ENCODE measurements at places on chromosomes 1 and 21.

DNA sequence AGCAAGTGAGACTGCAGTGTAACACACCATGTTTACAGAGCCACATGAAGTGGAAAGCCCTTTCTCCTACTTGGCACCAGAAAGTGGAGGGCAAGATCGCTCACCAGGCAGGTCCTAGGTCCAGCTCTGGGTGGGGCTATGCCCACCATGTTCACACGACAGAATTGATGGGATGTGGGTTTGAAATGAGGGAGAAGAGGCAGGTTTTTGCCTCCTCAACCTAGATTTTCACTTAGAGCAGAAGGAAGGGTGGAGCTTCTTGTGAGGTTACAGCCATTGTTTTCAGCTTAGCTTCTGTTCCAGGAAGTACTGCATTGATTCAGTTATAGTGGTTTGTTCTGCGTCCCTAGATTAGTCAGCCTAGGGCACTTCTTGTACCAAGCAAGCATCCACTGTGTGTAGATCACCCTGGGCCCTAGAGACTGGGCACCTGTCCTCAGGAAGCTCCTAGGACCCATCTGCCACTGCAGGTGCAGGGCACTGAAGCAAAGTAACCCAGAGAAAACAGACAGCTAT is 2.3 kb downstream of the CD53 start:
- DNase-seq: no peak

- no peak for DNase-seq
Observed at GRCh38 chr1:48701445-48701844, 75.2 kb downstream of the BEND5 start.

DNA sequence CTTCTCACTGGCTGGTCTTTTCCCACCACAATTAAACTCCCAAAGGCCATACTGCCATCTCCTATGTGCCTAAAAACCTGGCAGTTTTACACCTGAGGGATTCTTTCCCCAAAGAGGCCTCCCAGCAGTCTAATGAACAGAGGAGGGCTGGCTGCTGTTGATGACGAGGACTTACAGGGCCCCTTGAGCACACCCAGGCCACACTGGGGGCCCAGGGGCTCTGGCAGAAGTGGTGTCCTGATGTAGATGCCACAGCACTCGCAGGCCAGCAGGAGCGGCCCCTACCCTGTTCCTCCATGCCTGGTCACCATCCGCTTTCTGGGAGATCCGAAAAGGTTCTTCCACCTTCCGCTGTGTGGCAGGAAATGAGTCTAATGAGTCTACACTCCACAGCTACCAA is 24.2 kb downstream of the POFUT2 start:
- no peak for DNase-seq

GRCh38 chr1:156746406-156746727 is 5.1 kb downstream of the HDGF start:
- no peak for DNase-seq

DNA sequence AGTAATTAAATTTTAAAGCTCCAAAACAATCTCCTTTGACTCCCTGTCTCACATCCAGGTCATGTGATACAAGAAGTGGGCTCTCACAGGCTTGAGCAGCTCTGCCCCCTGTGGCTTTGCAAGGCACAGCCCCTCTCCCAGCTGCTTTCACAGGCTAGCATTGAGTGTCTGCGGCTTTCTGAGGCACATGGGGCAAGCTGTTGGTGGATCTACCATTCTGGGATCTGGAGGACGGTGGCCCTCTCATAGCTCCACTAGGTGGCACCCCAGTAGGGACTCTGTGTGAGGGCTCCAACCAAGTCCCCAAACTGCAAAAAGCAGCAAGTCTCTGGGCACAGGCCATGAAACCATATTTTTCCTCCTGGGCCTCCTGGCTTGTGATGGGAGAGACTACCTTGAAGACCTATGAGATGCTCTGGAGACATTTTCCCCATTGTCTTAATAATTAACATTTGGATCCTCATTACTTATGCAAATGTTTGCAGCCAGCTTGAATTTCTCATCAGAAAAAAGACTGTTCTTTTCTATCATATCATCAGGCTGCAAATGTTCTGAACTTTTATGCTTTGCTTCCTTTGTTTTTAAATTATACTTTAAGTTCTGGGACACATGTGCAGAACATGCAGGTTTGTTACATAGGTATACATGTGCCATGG is 554.1 kb upstream of the OLFM3 start:
- DNase-seq: peak; percentile 72

GRCh38 chr1:18901147-18901951 is 1.0 kb downstream of the ALDH4A1 start:
- no peak for DNase-seq

DNA sequence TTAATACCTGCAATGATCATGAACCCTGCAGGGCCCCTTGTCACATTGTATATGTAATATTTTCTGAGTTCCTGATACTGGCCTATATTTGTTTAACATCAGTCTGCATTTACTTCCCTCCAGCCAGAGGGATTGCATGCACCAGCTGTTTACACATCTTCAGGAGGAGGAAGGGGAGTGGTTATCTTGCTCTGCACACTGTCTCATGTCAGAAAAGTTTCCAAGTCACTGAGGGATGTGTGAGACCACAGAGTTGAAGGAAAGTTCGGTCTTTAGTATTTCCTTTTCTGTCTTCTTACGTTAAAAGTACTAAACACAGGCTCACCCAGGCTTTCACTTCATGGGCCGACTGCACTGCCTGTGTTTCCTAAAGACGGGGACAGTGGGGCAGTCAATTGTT is 574.1 kb downstream of the LMO4 start:
- peak; percentile 4 for DNase-seq

- no peak for DNase-seq
Observed at GRCh38 chr1:192709544-192709943, 73.6 kb downstream of the RGS13 start.

GRCh38 chr1:9282696-9282955 is 10.1 kb upstream of the SPSB1 start:
- no peak for DNase-seq

- DNase-seq: no peak
Observed at GRCh38 chr1:115088115-115088778, 1.1 kb downstream of the TSPAN2 start.

DNA sequence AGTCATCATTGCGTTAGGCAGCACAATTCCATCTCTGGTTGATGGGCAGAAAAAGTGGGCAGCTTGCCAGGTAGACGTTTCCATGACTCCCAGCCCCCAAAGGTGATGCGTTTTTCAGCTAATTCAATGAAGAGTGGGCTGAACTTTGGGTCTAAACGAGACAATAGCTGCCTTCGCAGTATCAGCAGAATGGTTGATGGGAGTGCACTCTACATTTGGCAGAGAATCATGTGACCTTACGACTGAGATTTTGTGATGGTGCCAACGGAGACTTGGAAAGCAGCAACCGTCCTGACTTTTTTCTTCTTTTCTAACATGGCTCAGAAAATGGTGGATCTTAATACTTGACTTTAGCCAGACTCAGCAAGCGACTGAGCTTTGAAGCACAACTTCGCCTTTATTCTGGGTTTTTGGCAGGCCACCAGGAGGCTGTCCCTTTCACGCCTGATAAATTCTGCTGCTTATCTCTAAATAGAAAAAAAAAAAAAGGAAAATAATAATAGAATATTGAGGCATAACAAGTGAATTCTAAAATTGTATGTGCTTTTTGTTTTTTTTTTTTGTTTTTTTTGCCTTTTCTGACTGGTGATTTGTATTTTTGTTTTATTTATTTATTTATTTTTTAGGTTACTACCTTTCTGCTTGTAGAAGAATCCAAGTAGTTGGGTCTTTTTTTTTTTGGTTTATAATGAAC is 804.8 kb downstream of the USP25 start:
- DNase-seq: no peak

- no peak for DNase-seq
Observed at GRCh38 chr1:66350001-66350547, 183.9 kb upstream of the SGIP1 start.
